Esophagus squamous epithelium (tissue), 5 donors: ENCODE measurements at places on chromosomes 11 and 22.
A peak's percentile ranks its signal among the peaks of the same experiment; 100 is the strongest.

GRCh38 chr11:33742249-33742851 is 6.1 kb upstream of the CD59 start:
- no peak for DNase-seq

- no peak for DNase-seq
Measured at GRCh38 chr11:35138606-35138942, 397 bp upstream of the CD44 start.

GRCh38 chr11:8355416-8355742 is 91.7 kb upstream of the LMO1 start:
- DNase-seq = no peak

DNA sequence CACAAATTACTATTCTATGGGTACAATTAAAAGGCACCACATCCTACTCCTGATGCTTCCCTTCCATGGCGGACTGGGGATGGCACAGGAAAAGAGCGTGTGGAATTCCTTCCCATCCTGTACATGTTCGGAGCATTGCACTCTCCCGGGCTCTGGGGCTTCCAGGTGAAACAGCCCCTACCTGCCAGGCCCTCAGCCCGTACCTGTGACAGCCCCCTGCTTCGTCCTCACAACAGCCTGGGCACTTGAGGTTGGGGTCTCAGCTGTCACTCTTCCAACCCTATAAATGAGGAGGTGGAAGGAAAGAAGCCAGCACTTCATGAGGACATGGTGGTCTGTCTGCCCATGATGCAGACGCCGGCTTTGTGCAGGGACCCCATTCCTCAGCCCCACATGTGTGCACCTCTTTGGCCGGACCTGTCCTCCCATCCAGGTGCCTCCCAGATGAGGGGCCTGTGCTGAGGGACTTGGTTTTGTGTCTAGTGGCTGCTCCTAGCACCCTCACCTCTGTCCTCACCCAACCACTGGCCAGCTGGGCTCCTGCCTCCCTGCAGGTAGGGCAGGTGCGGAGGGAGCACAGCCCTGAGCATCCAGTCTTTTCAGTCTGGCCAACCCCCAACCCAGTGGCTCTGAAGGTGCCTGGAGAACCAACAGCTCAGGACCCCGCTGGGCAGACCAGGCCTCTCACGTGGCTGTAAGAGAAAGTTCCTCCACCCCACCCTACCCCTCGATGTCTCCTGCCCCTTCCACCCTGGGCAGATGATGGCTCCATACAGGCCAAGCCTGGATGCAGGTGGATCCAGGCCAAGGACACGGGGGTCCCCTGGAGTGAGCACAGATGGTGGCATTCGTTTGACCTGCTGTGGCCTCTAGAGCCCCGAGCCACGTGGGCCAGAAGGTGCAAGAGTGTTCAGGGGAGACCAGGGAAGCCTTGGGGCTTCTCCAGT is 23.4 kb upstream of the WNT7B start:
- DNase-seq = no peak

- no peak for DNase-seq
Measured at GRCh38 chr11:125874556-125875124, 12.8 kb upstream of the HYLS1 start.

DNA sequence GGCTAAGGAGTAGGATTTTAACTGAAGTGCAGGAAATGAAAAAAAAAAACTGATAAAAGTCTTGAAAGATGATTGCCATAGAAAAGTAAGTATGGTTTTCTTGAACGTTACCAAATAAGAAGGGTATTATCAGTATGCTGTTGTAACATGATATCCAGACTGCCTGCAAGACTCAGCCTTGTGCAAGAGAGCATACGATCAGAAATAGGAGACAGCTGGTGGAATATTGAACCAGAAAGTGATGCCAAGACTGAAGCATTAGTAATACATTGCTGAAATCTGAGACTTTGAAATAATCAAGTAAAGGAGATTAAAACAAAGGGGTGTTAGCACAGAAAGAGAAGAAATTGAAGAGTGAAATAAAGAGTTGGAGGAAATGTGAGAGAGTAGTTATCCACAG is 452.7 kb upstream of the CNTN5 start:
- no peak for DNase-seq

- DNase-seq = peak; percentile 30
Measured at GRCh38 chr22:30649430-30650007, 13.9 kb downstream of the SLC35E4 start.
